ENCODE measurements at places on chromosomes 16 and 17. TPM values are rescaled to one million over a fixed set of nuclear protein-coding genes. Genes with fewer than 3 reads are reported as not detected.

- no peak overlapping the region for H3K4me3 ChIP-seq
- no peak for DNase-seq
- no peaks in the 10 kb centered on the region for H3K4me1 ChIP-seq
- H3K36me3 ChIP-seq, result no peaks in the 10 kb centered on the region
- H3K27ac ChIP-seq, result no peak overlapping the region
Measured at GRCh38 chr17:72134608-72135394, 14.0 kb downstream of the SOX9 start.

DNA sequence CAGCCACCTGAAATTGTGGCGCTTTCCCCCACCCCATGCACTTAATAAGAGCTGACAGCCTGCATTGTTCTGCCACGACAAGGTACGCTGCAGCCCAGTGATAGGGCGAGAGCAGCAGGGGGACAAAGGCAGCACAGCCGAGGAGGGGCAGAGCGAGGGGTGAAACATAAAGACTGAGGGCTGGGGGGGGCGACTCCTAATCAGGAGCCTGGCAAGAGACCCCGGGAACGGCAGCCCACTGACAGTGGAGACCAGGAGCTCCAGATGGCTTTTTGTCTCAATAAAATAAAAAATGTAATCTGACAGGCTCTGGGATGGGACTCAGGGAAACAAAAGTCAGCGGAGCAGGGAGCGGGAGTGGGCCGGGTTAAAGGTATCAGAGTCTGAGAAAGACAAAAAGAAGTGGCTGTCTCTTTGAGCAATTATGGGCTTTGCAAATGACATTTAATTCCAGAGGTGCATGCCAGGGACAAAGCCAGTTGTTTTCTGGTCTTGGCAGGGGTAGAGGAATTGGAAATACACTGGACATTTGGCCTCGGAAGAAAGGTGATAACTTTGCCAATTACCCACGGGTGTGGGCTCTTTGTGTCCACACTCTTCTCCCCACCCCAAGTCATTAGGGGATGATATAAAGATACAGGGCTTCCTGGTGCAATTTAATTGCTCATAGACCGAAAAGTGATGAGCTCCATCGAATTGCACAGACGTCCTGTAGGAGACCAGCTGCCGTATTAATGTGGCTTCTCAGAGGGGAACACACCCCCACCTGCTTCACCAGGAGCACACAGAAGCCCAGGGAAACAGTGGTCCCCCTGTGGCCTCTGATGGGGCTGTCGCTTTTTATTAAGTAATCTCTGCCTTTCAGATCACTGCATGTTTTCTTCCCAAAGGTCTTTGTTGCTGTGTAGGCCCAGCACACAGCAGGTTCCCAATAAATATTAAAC, 17.6 kb upstream of the CCDC182 start:
- DNase-seq, result no peak
- H3K4me1 ChIP-seq, result peaks cover 3% of the 10 kb centered on the region
- peaks cover 20% of the 10 kb centered on the region for H3K27me3 ChIP-seq
- H3K36me3 ChIP-seq, result no peaks in the 10 kb centered on the region
- H3K4me3 ChIP-seq, result no peak overlapping the region

DNA sequence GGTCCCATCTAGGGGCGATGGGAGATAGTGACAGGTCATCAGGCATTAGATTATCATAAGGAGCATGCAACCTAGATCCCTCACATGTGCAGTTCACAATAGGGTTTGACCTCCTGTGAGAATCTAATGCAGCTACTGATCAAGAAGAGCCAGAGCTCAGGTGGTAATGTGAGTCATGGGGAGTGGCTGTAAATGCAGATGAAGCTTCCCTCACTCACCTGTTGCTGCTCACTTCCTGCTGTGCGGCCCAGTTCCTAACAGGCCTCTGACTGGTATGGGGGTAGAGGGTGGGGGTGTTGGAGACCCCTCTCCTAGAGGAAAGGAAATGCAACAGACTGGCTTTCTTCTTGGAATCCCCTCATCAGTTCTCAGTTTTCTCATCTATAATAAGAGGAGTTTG, 131.4 kb downstream of the CA10 start:
- no peaks in the 10 kb centered on the region for H3K27me3 ChIP-seq
- H3K36me3 ChIP-seq, result no peaks in the 10 kb centered on the region
- no peak for DNase-seq
- no peak overlapping the region for H3K4me3 ChIP-seq
- H3K27ac ChIP-seq, result no peak overlapping the region

The CD300LF gene
- total RNA-seq, result not detected

The IL17C gene
- total RNA-seq, result 0.20 TPM

The USP32 gene
- 34.0 TPM for total RNA-seq

The CRHR1 gene
- not detected for total RNA-seq
